Left hindlimb (tissue), 1 donor: ENCODE measurements at places on chromosomes 7 and 10.

DNA sequence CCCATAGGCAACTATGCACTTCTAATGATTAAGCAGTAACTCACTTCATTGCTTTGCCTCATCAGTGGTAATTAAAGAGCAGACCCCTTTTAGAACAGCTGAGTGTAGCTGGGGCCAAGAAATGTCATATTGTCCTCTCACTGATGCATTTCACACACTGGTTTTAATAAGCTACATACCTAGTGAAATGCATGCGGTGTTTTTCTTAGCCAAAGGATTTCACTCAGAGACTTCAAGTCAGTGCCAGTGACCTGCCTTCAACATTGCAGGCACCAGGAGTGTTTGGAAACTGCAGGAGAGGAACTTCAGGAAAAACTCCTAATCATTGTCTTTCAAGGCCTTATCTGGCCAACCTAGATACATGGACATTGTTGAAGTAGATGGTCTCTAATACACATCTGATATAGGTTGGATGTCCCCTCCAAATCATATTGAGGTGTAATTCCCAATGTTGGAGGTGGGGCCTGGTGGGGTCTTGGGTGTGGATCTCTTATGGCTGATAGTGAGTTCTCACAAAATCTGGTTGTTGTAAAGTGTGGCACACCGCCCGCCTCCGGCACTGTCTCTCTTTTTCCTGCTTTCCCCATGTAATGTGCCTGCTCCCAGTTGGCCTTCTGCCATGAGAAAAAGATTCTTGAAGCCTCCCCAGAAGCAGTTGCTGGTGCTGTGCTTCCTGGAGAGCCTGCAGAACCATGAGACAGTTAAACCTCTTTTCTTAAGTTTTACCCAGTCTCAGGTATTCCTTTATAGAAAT is 252.7 kb upstream of the PLXDC2 start:
- no peak for DNase-seq

DNA sequence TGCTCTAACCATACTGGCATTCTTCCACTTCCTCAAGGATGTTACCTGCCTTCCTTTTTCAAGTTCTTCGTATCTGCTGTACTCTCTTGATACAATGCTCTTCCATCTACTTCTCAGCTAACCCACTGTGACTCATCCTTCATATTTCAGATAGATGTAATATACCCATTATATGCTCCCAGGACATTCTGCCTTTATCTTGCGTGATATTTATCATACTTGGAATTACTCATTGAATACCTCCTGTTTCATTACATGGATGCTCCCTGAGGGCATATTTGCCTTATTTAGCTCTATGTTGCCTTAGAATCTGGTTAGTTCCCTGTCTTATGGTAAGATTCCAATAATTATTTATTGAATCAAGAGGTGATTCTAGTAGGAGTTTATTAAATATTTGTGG is 706.4 kb downstream of the SORCS3 start:
- DNase-seq = no peak

GRCh38 chr7:116575853-116576252 is 51.0 kb downstream of the CAV1 start:
- no peak for DNase-seq

DNA sequence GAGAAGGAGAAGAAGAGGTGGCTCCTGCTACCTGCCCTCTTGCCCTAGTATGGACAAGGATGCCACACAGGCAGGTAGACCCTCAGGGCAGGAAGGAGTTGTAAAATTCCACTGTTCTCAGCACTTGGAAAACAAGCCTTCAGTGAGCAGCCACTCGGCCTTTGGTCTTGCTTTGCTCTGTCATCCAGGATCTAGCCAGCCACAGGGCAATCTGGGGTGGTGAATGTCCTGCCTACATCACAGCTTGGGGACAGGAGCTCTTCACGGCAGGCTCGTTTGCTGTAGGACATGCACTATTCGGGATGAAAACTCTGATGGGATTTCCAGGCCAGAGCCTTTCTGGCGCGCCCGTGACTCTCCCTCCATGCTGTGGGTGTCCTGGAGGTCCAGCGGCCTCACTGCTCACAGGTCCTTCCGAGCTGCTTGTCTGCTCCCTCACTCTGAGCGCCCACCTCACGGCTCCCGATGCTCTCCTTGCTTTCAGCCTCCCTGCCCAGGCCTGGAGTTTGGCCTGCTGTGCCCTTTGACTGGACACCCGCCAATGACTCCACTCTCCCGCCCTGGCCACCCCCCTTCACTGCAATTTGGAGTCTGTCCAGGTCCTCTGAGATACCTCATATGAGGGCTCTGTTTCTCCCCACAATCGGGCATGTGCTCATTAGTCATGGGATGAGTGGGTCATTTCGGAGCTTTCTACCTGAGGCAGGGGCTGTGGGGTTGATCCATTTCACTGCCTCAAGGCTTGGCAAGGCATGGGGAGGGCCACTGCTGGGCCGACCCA is 227.2 kb upstream of the GRB10 start:
- no peak for DNase-seq

DNA sequence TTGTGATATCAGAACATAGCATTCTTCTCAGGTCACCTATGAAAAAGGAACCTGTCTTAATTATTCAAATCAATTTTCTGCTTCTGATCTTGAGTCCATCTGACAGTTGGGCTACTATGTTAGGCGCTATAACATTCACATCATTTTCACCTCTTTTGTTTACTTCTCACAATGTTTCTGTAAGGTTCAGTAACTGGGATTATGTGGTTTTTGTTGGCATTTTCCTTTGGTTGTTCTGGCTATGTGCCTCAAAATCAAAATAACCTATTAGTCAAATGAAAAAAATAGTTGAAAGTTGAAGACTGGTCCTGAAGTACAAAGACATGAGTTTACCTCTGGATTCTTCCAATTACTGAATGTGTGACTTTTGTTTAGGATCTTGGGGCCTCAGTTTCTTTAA is 221.3 kb upstream of the SMIM30 start:
- DNase-seq = no peak

- DNase-seq = no peak
Measured at GRCh38 chr7:16728811-16729210, 24.7 kb upstream of the TSPAN13 start.

- DNase-seq = no peak
Measured at GRCh38 chr10:88333248-88333630, 249.9 kb downstream of the RNLS start.
